T-helper 2 cell treated with Interferon-gamma antibody and Interleukin-4, amounts not matched to agents 5 μg/mL and 100 μg/mL, for 36 hours (primary cell): ENCODE measurements at places on chromosomes 7 and 10.

GRCh38 chr10:44520651-44521050 lies 135.8 kb upstream of the CXCL12 start:
- no peak for DNase-seq

DNA sequence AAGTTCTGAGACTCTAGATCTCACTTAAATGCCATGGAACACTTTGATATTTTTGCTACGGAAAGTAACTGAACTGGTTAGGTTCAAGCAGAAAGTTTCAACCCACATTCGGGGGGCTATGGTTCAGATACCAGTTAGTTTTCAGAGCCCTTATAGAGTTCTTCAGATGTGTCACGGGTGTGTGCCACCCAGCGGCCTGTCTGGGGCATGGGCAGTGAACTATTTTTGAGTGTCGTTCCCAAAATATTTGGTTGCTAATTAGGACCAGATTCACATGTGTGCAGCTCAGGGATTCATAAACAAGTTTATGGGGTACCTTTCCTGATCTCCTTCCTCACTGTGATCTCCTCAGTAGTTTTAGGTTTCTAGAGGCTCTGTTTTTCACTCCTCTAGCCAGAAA lies 271.9 kb downstream of the C7orf25 start:
- DNase-seq: no peak

- no peak for DNase-seq
Measured at GRCh38 chr10:124977648-124978375, 35.9 kb downstream of the ZRANB1 start.

DNA sequence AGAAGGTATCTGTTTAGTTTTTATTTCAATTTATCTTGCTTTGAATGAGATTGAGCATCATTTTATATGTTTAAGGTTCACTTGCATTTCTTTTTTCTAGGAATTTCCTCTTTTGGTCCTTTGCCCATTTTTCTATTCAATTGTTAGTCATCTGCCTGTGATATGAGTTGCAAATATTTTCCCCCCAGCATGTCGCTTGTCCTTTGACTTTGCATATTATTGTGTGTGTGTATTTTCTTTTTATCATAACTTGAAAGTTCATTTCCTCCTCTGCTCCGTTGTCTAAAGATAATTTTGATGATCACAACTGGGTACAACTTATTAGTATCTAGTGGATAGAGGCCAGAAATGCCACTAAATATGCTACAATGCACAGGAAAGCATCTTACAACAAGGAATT lies 132.7 kb upstream of the MDFIC start:
- DNase-seq: no peak

DNA sequence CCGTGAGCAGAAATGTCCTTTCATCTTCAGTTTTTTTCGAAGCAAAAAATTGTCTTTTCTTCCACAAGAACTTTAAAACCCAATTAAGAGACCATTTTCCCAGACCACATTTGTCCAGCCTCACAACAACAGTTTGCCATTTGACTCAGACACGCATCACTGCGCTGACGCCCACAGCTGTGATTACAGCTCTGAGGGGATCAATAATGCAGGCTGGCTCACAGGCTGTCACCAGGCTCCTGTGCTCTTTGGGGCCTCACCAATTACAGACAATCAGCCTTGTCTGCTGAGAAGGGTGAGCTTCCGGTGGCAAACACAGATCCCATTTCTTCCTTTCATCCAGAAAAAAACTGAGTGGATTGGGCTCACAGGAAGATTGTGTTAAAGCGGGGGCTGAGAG lies 33.3 kb downstream of the DDC start:
- no peak for DNase-seq

- no peak for DNase-seq
Measured at GRCh38 chr7:155729847-155730246, 82.4 kb downstream of the SHH start.

DNA sequence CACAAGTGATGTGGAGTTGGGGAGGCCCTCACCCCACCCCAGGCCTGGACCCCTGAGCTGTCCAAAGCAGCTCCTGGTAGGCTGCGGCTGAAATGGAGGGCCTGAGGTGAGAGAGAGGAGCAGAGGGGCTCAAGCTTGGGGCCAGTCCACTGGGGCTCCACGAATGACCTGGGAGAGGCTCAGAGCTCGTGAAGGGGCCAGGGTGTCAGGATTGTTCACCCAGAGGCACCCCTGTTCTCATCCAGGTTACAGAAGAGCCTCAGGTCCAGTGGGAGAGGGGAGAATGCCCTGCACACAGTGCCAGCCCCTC lies 102.2 kb upstream of the RET start:
- no peak for DNase-seq

- no peak for DNase-seq
Measured at GRCh38 chr10:44011603-44011981, 362.9 kb upstream of the ZNF32 start.

GRCh38 chr7:33563651-33564050 lies 341.7 kb upstream of the BMPER start:
- no peak for DNase-seq

DNA sequence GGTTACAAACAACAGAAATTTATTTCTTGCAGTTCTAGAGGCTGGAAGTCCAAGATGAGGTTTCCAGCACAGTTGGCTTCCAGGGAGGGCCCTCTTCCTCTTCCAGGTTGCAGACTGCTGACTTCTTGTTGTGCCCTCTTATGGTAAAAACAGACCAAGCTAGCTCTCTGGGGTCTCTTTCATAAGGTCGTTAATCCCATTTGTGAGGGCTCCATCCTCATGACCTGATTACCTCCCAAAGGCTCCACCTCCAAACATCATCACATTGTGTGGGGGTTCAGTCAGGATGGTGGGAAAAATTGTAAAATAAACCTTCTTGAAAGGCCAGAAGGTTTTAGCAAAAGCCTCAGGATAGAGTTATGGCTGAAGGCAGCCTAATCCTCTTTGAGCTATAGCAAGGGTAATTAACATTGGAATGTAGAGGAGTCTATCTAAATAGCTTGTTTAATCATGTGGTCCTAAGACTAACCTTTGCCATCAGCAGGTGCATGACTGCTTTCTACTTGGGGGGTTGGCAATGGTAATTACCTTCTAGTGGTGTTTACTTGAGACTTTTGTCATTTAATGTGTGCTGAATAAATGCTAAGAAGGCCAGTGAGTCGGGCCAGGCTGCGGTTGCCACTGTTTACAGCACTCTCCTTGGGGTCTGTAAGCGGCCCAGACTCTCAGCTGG lies 80.8 kb downstream of the PPP1R17 start:
- no peak for DNase-seq

DNA sequence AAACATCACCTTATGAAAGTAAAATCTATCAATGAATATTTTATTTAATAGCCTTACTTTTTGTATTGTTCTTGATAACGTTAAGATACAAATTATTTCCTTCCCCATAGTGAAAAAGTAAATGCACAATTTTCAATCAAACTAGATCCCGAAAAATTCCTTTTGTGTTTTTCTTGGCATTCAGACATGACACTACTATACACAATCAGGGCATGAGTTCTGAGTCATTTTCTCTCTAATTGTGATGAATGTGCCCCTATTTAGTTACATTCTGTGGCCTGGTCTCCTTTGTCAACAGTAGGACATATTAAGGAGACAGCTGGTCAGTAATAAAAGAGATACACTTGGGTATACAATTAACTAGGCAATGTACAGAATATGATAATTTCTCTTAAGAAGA lies 19.8 kb downstream of the COL1A2 start:
- DNase-seq: no peak

- no peak for DNase-seq
Measured at GRCh38 chr7:111827863-111828504, 265.7 kb upstream of the IMMP2L start.

DNA sequence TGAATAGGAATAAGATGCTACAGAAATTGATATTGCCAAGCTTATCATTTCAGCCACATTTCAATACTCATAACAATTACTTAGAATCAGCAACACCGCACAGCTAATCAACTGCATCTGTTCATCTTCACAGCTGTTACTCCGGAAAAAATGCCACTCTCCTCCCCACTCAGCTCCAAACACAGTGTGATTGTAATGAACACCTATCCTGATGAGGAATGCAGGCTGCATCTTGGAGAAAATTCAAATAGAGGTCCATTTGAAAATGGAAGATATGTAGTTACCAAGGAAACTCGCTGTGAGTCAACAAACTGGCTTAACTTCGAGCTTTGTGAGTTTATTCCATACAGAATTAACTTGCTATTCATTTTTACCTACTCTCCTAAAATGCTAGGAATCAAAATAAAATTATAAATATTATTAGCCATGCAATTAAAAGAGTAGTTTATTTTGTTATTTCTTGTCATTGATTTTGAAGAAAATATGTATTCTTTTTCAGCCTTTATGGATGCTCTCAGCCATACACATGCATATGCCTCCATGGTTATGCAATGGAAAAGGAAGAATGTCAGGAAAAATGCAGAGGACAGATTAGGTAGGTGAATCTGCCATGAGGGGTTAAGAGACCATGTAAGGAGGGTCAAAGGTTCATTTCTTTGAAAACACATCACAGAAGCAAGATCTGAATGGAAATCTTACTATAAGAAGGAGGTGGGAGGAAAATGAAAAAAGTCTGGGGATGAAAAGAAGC lies 267.2 kb downstream of the POM121L12 start:
- DNase-seq: no peak

DNA sequence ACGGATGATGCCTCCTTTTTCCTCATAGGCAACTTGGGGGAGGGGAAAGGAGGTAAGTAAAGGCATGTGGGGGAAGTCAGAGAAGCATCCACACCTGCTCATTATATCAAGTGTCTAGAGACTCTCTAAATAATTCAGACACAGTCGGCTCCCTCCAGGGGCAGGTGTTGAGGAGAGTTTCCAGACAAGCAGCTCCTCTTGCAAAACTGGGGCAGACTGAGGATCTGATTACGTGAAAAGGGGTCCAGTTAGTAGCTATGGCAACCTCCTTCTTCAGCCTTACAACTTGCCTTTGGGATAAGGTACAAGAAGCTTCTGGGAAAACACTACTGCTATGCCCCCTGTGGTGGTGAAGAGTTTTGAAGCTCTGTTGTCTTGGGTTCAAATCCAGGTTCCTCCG lies 39.0 kb upstream of the SORBS1 start:
- no peak for DNase-seq

DNA sequence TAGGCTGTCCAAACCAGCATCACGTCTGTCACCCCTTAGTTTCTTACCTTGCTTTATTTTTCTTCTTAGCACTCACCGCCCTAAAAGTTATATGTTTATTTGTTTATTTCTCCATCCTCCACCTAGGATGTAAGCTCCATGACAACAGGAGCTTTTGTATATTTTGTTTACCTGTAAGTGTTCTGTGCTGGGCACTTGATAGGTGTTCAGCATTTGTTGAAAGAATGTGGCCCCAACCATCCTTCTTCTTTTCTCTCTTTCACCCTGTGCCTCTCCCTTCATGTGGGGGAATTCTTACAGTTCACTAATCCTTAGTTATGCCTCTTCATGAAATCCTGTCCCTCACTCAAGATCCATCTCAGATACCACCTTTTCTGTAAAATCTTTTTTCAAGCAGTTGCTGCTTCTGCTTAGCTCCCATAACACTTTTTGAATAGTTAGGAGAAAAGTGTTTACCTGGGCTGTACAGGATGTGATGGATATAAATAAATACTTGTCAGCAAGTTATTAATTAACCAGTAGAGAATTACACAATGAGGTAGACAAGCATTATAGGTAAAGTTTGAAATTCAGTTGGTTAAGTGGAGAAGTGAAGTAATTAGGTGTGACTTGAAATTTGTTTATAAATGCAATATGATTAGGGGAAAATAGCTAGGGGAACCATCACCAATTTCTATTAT lies 9.7 kb downstream of the AHR start:
- no peak for DNase-seq

- DNase-seq: no peak
Measured at GRCh38 chr10:91104193-91105041, 116.0 kb upstream of the PCGF5 start.

DNA sequence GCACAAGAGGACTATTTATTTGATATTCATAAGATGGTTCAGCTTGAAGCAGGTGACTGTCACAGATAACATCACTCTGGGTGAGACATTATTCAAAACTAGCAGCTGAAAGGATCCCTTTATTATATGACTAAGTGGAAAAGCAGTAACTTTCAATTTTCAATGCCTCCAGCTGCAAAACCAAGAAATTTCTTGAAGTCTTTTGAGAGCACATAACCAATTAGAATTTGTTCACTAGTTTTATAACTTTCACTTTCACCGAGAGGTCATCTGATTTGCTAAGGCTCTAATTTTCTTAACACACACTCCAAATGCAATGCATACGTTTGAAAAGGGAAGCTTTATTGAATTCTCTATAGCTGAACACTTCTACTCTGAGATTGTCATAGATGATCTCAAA lies 88.6 kb upstream of the KLF14 start:
- DNase-seq: no peak

DNA sequence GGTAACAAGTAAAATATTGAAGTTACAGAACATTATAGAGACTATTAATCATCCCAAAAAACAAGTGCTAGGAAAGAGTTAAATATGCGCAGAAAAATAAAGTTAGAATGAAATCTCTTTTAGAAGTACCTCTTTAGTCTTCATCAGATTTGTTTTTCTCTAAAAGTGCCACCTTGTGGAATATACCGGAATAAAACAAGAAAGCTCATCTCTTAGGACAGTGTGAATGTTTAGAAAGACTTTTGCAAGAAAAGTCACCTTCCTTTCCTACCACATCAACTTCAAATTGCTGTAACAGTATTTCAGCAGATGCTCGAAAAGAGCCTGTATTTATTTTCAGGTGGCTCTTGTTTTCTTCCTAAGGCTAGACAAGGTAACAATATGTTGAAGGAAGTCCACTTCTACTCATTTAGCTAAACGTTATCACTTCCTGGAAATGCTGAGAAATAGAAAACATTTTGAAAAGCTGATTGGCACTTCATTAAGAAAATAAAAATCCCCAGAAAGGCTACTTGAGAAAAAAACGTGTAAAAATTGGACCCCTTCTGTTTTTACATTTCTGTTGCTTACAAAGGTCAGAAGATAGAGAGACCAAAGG lies 19.8 kb upstream of the FAM133B start:
- no peak for DNase-seq

- DNase-seq: no peak
Measured at GRCh38 chr7:129282865-129283264, 58.0 kb downstream of the AHCYL2 start.

DNA sequence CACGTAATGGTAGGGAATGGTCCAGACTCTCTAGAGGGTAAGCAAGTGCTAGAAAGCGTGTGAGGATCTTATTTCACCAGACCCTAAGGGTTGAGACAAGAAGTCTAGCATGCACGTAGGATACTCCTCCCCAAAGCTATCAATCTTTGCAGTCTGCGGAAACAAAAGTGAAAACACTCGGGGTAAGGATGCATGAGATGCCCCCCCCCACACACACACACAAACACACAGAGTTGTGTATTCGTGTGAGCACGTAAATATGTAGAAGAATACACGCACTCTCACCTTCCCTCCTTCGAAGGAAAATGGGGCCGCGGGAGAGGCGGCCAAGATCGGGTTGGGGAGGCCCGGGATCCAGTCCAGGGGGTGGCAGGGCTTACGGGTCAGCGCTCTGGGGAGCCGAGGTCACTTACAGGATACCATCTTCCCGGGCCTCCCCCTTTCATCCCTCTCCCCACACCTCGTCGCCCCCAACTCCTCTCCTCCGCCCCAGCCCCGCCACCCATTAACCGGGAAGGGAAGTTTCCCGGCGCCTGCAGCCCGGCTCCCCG lies 455 bp downstream of the CUL2 start:
- no peak for DNase-seq

- no peak for DNase-seq
Measured at GRCh38 chr10:100693821-100694220, 51.6 kb upstream of the PAX2 start.
